ENCODE measurements at places on chromosomes 7 and 10.
A peak's percentile ranks its signal among the peaks of the same experiment; 100 is the strongest.

- no peak for DNase-seq
Observed at GRCh38 chr10:2831509-2831908, 235.8 kb upstream of the PFKP start.

GRCh38 chr10:131553121-131553520 is 241.6 kb upstream of the TCERG1L start:
- DNase-seq: no peak

- peak; percentile 97 for DNase-seq
Observed at GRCh38 chr10:124010563-124011131, 82.8 kb downstream of the CHST15 start.

DNA sequence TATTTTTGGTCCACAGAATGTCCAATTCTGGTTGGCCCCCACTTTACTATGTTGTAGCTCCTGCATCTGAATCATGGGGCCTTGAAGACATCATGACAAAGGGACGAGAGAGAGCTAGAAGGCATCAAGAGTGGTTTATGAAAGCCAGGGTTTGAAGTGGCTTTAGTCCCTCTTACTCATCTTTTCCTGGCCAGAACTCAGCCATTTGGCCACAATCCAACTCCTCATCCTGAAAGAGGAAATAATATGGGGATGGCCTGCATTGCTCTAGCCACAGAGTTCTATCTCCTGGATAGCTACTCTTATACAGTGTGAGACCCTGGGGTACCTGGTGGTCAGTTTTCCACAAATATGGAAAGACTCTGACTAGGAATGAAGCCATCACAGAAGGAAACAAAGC is 418.9 kb downstream of the XPNPEP1 start:
- no peak for DNase-seq

- DNase-seq: peak; percentile 17
Observed at GRCh38 chr7:44415510-44415909, 74.9 kb downstream of the NUDCD3 start.

- DNase-seq: no peak
Observed at GRCh38 chr7:40432046-40432445, 297.2 kb downstream of the SUGCT start.

GRCh38 chr10:76784076-76784475 is 853.5 kb downstream of the KCNMA1 start:
- no peak for DNase-seq

DNA sequence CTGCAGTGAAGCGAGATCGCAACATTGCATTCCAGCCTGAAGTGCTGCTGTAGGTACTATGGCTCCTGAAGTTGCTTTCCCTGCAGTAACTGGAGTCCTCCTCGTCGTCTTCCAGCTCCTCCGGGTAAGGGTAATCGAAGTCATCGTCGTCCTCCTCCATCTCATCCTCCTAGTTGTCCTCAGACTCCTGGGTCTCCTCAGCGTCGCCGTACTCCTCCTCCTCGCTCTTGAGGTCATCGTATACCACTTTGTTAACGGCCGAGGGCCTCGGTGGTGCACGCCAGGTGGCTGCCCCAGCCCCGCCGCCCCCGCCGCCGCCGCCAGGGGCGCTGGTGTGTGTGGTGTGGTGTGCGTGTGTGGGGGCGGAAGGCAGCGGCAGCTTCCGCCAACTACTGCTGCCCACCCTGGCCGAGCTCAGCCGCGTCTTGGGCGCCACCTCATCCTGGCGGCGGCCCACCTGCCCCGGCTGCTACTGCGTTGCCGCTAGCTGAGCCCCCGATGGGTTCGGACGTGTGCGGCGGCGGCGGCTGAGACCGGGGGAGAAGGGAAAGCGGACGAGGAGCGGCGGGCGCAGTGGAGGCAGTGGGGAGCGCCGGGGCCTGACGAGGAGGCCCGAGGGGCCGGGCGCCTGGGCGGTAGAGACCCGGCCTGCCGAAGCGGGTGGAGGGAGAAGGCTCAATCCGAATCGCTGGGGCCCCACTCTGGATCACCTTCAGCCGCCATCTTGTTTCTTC is 11.8 kb upstream of the ACBD5 start:
- peak; percentile 89 for DNase-seq

DNA sequence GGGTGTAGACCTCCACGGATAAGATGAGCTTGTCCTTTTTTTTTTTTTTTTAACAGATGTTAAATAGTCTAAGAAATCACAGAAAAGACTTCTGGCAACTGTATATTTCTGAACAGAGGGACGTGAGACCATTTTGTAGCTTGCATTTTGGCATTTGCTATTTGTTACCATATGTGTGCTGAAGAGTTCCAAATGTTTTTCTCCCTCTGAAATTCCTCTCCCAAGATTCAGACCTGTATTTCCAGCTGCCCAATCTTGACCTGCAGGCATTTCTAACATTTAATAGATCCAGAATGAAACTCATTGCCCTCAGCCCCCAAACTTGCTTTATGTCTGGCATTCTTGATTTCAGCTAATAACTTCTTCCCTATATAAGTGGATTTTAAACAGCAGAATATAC is 223.1 kb upstream of the FZD1 start:
- no peak for DNase-seq

DNA sequence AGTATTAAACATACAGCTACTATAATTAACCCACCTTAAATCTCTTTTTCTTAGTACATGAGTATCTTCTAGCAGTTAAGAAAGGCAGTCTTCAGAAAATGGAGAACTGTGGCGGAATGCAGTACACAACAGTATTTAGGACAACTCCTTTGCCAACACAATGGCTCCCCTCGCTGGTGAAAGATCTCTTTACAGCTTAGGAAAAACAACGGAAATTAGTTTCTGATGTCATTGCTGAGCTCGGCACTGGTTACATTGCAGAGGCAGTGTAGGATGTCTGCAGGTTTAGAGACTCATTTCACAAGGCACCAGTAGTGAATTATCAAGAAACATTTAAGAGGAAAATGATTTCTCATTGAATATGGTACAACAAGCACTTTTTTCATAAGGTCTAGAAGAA is 43.4 kb downstream of the GLRX3 start:
- peak; percentile 59 for DNase-seq

GRCh38 chr10:69279110-69279509 is 814 bp downstream of the HK1 start:
- no peak for DNase-seq
